Right lung (tissue), 10 donors: ENCODE measurements at places on chromosomes 3 and 15.

DNA sequence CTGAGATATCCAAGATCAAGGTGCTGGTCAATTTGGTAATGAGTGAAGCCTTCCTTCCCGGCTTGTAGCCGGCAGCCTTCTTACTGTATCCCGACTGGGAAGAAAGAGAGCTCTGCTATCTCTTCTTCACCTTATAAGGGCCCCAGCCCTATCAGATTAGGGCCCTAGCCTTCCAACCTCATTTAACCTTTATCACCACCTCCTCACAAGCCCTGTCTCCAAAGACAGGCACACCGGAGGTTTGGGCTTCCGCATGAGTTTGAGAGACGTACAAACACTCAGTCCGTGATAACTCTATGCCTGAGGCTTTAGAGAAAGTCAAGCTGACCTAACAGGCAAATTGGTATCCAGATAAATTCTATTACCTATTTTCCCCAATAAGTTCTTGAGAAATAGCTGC, 243.9 kb downstream of the OPA1 start:
- no peak for DNase-seq

DNA sequence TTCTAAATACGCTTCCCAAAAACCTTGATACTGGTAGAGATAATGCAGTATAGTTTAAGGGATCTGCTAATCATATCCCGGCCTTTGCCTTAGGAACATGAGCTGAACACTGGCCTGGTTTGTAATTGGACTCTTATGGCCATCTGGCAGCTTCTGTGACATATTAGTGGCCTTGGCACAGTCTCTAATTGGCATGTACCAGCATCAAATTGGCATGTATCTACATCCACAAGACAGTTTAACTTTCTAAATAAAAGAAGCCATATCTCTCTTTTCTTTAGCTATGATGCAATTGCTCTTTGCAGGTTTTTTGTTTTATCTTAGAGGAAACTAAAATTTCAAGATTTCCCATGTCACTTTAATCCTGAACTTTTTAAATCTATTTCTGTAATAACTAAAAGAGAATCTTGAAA, 44.6 kb upstream of the FILIP1L start:
- no peak for DNase-seq

GRCh38 chr15:88623061-88623460, 1.9 kb downstream of the AEN start:
- no peak for DNase-seq

- no peak for DNase-seq
Observed at GRCh38 chr3:58062472-58062871, 54.2 kb downstream of the FLNB start.

DNA sequence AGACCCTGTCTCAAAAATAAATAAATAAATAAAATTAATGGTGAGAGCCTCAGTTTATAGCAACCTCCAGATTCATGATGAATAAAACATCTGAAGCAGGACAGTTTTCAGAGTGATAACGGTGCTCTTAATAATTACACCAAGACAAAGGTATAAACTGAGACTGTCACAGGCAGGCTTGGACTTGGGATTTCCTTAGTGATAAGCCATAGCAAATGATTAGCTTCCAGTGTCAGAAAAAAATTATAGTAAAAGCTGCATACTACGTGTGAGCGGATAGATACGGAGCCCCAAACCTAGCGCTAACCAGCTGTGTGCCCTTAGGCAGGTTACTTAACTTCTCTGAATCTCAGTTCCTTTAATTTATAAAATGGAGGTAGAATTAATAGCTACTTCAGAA, 21.5 kb downstream of the LIPH start:
- DNase-seq: no peak

- no peak for DNase-seq
Observed at GRCh38 chr15:77391372-77391951, 28.4 kb downstream of the PEAK1 start.

- no peak for DNase-seq
Observed at GRCh38 chr3:48945432-48945831, 26.8 kb downstream of the ARIH2 start.

- DNase-seq: no peak
Observed at GRCh38 chr3:23644676-23645075, 161.1 kb upstream of the UBE2E1 start.

DNA sequence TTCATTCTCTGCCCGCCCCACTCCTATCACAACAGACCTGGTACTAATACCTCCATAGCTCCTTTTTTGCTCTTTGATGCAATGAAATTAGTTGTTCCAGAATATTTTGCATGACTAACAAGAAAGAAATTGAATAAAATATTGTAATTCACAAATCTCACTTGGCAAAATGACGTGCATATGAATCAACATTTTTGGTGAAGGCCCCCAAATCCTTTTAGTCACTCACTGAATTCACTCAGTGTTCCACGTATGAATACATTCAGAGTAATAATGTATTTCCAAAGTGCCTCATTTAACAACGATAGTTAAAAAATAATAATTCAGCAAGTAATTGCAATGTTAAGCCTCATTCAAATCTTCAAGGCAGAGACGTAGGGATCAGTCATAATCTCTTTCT, 148.6 kb upstream of the STRIT1 start:
- no peak for DNase-seq

GRCh38 chr3:72193771-72194430, 409.0 kb upstream of the PROK2 start:
- no peak for DNase-seq

DNA sequence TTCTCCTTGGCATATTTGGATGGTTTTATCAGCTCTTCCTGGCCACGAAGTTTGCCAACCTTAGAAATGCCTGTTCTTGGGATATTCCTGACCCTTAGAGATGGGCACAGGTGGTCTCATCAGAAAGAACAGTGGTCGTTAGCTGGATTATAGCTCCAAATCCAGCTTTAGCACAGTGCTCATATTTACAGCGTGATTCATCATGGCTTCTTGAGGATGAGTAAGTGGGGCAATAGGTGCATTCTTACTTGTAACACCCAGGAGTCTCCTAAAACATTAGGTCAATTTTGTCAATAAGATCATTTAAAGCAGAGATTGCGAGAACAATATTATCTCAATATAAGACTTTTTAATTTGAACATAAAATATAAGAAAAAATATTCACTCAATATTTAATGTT, 191.9 kb downstream of the GABRB3 start:
- DNase-seq: no peak

- no peak for DNase-seq
Observed at GRCh38 chr3:46673151-46674030, 20.1 kb downstream of the ALS2CL start.

- no peak for DNase-seq
Observed at GRCh38 chr15:27589782-27590181, 509.3 kb downstream of the OCA2 start.

- DNase-seq: no peak
Observed at GRCh38 chr15:63809452-63809851, 24.3 kb downstream of the HERC1 start.

DNA sequence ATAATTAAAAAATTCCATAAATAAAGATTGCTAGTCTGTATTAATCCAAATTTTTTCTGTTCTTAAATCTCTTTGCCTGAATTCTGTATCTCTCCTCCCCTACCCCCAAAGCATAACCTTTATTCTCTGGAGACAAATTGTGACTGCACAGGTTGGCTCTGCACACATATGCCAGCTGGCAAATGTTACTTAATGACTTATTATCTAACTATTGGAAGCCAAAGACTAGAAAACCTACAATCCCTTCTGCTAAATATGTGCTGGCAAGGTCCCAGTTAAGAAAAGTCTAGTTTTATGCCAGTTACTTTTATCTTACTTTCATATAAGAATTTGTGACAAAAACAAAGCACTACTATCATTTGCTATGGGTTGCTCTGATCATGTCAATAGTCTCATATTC, 569.3 kb downstream of the MECOM start:
- DNase-seq: no peak

- no peak for DNase-seq
Observed at GRCh38 chr3:188756241-188756640, 415.5 kb upstream of the TPRG1 start.

DNA sequence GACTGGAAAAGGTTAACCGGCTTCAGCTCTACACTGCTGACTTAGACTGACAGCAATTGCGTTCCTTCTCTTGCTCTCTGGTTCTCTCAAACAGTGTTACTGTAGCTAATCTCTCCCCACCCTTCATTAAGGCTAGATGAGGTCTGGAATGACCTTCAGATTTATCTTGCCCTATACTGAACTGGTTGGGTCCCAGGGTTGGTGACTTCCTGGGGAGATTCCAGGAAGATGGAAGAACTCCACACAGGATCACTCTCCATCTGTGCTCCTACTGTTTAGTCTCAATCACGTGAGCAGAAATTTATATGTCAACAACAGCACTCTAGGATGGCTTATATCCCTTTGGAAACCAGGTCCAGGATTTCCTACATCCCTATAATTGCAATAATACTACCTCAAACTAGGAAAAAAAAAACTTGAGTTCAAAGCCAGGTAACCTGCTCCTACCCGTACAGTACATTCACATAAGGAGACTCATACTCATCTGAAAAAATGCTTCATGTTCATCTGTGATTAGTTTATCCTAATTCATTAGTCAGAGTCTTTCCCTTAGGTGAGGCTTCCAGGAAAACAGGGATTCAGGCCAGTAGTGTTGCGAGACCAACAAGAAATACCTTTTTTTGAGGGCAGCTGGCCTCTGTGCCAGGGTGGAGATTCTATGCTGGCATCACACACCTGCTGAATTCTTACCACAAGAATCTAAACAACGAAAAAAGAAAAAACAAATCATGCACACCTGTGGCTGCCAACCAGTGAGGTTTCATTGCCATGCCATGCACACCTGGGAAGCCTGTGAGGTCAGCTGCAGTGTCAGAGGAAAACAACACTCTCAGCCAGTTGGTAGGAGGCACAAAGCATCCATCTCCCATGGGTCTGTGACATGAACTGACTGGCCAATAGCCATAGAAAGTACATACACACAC, 297.3 kb downstream of the MECOM start:
- DNase-seq: no peak

DNA sequence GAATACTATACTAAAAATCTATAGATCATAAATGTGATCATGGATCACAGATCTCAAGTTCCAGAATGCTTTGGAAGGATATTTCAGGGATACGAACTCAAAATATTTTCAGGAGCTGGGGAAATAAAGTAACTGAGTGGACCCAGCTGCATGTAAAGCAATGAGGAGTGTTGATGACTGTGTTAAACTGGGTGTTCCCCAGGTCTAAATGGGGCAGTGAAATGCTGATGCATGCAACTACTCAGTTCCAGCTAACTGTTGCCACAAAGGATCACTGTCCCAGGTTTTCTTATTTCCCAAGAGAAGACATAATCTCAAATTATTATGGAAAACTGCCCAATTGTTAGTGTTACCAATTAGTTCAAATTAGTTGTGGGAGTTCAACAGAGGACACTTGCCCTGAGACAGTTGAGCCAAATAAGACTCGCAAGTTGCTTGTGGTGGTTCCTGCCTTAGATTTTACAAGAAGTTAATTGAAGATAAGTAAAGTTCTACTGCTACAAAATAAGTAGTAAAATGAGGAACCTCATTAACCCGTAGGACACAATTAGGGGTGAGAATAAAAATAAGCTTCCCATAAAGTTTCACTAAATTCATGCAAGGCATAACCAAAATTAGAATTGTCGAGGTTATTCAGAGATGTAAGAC, 66.3 kb upstream of the IL12A start:
- no peak for DNase-seq

DNA sequence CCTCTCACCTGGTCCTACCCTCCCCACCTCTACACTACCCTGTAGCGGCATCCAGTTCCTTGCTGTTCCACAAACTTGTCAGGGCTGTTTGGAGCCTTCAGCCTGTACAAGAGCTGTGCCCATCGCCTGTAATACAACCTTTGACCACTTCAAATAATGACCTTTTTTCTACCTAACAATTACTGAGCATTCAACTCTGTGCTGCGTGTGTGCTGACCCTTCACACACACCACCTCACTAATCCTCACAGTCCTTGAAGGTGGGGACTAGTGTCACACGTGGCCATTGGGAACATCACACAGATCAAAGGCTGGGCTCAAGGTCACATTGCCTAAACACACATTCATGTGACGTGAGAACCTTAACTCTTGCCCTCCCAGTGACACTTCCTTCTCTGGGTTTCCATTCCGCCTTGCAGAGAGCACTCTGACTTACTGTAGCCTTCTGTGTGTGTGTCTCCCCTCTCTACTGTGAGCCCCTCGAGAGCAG, 3.1 kb downstream of the C3orf20 start:
- DNase-seq: no peak

- no peak for DNase-seq
Observed at GRCh38 chr15:50110285-50110684, 8.7 kb downstream of the ATP8B4 start.

GRCh38 chr3:33940736-33941135, 142.3 kb downstream of the PDCD6IP start:
- DNase-seq: no peak

DNA sequence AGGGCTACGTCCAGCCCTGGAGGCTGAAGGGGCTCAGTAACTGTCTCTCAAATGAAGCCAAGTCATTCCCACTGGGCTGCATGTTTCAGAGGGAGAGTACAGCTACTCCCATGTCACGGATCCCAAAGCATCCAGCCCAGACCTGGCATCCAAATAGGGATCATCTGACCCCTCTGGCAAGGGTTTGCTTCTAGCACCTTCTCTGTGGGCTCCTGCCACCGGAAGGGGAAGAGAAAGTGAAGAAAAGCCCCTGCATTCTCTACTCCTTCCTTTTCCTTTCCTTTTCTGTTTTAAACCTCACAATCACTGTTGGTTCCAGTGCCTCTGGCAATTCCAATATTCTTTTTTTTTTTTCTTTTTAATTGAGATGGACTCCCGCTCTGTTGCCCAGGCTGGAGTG, 64.5 kb upstream of the CTSH start:
- DNase-seq: no peak

DNA sequence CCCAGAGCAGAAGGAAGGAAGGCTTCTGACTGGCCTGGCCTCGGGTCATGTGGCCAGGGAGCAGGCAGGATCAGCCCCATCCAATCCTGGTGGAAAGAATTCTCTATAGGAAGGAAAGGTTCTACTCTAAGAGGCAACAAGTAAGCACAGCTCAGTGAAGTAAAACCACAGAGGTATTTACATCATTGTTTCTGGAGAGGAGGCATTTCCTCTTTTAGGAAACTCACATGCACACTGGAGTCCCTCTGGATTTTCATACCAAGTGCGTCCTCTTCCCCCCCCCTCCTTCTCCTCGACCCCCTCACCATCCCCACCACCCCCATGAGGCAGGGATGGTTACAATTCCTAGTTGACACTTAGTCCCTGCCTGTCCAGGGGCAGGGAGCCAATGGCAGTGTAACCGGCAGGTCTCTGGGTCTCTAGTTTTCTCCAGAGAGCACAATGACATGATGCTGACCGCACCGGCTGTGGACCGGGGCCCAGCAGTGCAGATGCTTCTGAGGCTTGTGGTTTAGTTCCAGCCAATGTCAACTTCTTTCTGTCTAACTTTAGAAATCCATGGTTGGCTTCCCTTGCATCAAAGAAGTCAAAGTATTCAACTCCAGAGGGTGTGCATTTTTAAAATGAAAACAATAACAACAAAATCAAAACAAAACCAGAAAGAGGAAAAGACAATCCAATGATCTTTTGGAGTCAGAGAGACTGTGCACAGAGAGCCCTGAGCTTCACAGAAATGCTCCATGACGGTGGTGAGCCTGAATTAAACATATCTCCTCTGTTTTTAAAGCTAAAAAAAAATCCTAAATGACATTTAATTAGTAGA, 230.3 kb upstream of the TLE3 start:
- no peak for DNase-seq

GRCh38 chr15:72047020-72047419, 70.9 kb downstream of the MYO9A start:
- no peak for DNase-seq
